NCI-H748 treated with DMSO at 0.1 percent for 48 hours (cell line): ENCODE measurements at places on chromosomes 6 and 20.
A peak's percentile ranks its signal among the peaks of the same experiment; 100 is the strongest.

DNA sequence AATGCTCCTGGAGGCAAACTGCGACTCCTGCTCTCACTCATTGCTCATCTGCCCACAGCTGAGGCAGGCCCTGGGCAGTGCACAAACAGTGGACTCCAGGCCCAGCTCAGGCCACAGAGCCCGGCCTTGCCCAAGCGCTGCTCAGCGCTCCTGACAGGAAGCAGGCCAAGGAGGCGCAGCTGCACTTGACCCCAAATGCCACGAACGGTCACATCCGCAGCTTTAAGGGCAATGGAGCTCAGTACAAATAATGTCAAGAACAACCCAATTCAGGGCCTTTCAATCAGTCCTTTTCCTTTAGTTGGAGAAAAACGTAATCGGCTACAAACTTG lies 33.8 kb downstream of the RRBP1 start:
- DNase-seq: no peak

- no peak for DNase-seq
Measured at GRCh38 chr6:69917834-69918233, 51.5 kb downstream of the COL19A1 start.

DNA sequence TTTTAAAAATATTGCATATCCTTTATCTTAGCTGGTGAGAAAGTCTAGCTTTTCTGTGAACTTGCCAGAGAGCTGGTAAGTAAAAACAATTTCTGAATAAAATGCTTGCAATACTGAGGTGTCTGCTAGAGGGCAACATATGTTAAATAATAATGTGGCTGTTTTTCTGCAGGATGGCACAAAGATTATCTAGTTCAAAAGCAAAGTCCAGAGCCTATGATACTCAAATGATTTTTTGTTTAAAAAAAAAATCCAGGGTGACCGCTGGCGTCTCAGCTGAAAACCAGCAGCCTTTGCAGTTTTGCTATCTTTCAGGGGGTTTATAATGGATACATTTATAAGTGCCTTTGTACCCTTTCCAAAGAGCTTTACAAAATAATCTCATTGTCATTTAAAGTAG lies 194.9 kb downstream of the PHACTR1 start:
- peak; percentile 61 for DNase-seq

GRCh38 chr6:9927275-9927674 lies 487.6 kb downstream of the TFAP2A start:
- no peak for DNase-seq

GRCh38 chr20:62884556-62884955 lies 22.9 kb upstream of the TCFL5 start:
- DNase-seq: no peak

GRCh38 chr6:134517145-134517658 lies 199.3 kb upstream of the SGK1 start:
- no peak for DNase-seq

DNA sequence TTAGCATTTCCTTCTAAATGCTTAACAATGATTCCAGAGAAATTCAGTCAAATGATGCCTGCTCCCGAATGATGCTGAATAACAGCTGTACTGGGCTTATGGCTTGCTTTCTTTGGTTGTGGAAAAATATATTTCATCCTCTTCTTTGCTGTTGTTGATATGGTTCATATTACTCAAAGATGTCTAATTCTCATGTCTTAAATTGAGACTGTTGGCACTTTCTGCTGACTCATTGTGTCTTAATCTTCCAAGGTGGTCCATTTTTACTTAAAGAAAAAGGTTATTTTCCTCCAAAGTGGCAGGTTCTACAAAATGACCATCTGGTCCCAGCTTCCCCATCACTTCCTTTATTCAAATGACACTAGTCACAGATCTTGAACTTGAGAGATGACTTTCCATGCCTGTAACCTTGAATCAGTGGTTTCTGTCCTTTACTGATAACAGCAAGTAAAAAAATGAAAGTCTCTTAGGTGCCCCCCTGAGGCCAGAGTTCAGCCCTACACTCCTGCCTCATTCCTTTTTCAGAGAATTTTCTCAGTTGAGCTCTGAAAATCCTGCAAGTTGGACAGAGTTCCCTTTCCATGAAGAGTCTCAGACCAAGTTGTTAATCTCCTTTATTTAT lies 6.9 kb downstream of the SNAP25 start:
- DNase-seq: peak; percentile 22

GRCh38 chr6:24818346-24818745 lies 19.6 kb upstream of the ARMH2 start:
- no peak for DNase-seq

- DNase-seq: peak; percentile 100
Measured at GRCh38 chr6:26216359-26216885, 129.2 kb downstream of the HFE start.

GRCh38 chr6:43940393-43941087 lies 170.5 kb downstream of the VEGFA start:
- DNase-seq: no peak

- no peak for DNase-seq
Measured at GRCh38 chr6:99818161-99818560, 175.9 kb downstream of the MCHR2 start.

GRCh38 chr20:36274181-36274841 lies 31.8 kb upstream of the DLGAP4 start:
- no peak for DNase-seq

DNA sequence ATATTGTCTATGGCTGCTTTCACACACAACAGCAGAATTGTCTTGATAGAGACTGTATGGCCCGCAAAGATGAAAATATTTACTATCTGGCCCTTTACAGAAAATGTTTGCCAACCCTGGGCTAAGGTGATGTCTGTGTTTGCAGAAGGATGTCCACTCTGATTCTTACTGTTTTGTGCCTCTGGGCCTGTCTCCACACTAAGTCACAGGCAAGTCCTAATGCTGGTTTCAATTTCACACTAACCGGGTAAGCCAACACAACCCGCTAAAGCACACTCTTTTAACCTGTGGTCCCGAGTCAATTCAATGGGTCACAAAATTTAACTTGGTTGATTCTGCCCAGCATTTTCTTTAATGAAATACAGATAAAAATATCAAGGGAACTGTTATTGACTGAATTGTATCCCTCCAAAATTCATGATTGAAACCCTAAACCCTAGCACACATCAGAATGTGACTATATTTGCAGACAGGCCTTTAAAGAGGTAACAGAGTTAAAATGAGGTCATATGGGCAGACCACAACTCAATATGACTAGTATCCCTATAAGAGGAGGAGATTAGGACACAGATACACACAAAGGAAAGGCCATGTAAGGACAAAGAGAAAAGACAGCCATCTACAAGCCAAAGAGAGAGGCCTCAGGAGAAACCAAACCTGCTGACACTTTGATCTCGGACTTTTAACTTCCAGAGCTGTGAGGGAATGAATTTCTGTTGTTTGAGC lies 78.4 kb downstream of the FYN start:
- no peak for DNase-seq
